Glomerular endothelial cell (primary cell): ENCODE measurements at places on chromosomes 5 and 9. TPM values are rescaled to one million over a fixed set of nuclear protein-coding genes. Genes with fewer than 3 reads are reported as not detected.

Gene MAP3K1
- total RNA-seq = 13.2 and 17.5 TPM in 2 replicates

Gene LRRC14B
- total RNA-seq = not detected in 2 replicates

Gene LHX3
- total RNA-seq = not detected in 2 replicates

Gene RNF208
- total RNA-seq = 0.76 and 2.9 TPM in 2 replicates

Gene TAS2R1
- not detected in 2 replicates for total RNA-seq
